NB4 (cell line): ENCODE measurements at places on chromosomes 4 and X.

GRCh38 chrX:21946925-21947641 is 6.6 kb downstream of the SMS start:
- peak; percentile 46 for DNase-seq

GRCh38 chrX:12648995-12649394 is 142.2 kb upstream of the PRPS2 start:
- no peak for DNase-seq

DNA sequence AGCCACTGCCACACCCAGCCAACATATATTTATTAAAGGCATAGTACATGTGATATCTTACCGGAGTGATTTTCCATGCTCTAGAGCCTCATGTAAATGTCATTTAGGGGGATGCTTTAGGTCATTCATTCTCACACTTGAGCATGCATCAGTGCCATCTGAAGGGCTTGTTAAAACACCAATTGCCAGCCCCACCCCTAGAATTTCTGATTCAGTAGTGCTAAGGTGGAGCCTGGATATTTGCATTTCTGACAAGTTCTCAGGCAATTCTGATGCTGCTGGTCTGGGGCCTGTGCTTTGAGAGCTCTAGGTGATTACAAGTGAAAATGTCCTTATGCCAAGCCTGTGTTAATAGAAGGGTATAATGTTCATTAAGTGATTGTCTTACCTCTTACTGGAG is 107.7 kb downstream of the PHEX start:
- no peak for DNase-seq

DNA sequence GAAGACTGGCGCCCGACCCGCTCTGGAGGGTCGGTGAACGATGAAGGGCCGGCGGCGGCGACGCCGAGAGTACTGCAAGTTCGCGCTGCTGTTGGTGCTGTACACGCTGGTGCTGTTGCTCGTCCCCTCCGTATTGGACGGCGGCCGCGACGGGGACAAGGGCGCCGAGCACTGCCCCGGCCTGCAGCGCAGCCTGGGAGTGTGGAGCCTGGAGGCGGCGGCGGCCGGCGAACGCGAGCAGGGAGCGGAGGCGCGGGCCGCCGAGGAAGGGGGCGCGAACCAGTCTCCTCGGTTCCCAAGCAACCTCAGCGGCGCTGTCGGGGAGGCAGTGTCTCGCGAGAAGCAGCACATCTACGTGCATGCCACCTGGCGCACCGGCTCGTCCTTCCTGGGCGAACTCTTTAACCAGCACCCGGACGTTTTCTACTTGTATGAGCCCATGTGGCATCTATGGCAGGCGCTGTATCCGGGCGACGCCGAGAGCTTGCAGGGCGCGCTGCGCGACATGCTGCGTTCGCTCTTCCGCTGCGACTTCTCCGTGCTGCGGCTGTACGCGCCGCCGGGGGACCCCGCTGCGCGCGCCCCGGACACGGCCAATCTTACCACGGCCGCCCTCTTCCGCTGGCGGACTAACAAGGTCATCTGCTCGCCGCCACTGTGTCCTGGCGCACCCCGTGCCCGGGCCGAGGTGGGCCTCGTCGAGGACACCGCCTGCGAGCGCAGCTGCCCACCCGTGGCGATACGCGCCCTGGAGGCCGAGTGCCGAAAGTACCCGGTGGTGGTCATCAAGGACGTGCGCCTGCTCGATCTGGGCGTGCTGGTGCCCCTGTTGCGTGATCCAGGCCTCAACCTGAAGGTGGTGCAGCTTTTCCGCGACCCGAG is 568 bp downstream of the CHST7 start:
- DNase-seq: peak; percentile 66

GRCh38 chr4:38163216-38164006 is 203.2 kb downstream of the PTTG2 start:
- DNase-seq: no peak

DNA sequence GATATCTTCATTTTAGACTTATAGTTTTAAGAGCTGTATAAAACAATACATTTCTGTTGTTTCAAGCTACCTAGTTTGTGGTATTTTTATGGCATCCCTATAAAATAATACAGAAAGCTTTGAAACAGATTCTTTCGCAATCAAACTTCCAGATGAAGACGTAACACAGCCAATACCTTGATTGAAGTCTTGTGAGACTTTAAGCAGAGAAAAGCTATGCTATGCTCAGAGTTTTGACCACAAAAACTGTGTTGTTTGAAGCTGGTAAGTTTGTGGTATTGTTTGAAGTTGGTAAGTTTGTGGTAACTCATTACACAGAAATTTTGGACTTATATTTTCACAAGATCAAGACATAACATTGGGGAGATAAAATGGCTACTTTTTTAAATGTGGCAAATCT is 201.8 kb upstream of the UGT8 start:
- DNase-seq: no peak

- peak; percentile 72 for DNase-seq
Observed at GRCh38 chr4:54439831-54440243, 210.7 kb downstream of the PDGFRA start.

GRCh38 chr4:82939414-82939813 is 38.9 kb downstream of the THAP9 start:
- DNase-seq: no peak

- no peak for DNase-seq
Observed at GRCh38 chr4:151691639-151692442, 69.0 kb downstream of the GATB start.

DNA sequence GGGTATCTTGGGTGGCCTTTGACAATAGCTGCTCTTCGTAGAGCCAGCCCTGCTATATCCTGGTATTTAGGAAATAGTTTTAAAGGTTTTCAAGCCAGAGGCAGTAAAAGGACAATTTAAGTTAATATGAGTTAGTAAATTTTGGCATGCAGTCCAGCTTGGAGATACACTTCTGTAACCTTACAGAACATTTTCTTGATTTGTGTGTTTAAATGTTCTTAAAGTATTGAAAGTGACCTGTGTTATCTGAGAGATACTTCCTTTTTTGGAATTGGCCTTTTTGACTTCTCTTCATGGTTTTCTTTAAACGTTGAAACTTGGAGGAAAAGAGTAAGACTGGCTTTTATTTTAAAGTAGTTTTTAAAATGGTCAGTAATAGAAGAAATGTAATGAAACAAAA is 25.5 kb downstream of the PDLIM5 start:
- no peak for DNase-seq

- DNase-seq: no peak
Observed at GRCh38 chr4:14168919-14169318, 541.4 kb upstream of the BOD1L1 start.

GRCh38 chr4:183443655-183444213 is 702 bp upstream of the CDKN2AIP start:
- no peak for DNase-seq

GRCh38 chr4:152467101-152467500 is 68.8 kb downstream of the FBXW7 start:
- DNase-seq: peak; percentile 42

GRCh38 chr4:160265836-160266235 is 1163.0 kb downstream of the RAPGEF2 start:
- no peak for DNase-seq

DNA sequence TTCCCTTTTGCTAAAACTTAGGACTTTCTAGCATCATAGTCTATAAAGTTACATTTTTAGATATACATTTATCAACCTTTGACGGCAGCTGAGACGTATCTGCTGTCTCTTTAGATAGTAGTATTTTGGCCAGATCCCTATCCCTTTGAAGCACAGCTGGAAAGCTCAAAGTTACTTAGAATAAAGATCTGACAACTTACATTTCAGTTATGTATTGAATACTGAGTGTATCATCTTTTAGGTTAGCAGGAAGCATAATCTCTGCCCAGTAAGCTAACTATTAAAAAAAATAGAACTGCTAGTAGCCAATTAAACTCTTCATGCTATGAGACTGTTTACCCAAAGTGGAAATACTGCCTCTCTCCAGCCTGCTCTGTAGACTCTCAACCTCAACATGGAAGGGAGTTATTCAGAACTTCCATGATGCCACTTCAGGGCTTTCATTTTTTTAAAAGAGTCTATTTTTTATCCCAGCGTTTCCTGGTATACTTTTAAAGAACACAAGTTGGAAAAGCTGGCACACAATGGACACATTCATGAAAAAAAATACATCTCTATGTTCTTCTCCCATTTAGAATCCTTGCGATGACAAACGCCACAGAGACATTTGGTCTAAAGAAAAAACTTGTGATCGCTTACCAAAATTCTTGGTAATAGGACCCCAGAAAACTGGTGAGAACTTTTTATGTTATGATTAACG is 126.3 kb downstream of the PRSS12 start:
- no peak for DNase-seq

GRCh38 chr4:67465032-67465762 is 80.1 kb downstream of the CENPC start:
- no peak for DNase-seq

DNA sequence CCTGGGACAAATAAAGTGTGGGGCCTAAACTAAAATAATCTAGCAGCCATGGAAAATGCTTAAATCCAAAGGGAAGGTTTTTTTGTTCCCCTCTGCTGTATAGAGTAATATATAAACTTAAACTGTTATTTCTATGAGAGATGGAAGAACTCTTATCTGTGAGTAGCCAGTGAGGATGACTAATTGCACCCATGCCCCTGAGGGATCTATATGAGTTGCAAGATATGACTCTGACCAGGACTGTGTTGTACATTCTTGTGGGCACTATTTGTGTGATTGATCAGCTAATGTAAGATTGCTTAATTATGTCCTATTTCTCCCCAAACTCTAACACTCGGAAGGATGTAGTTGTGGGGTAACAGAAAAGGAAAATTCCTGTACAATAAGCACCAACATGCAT is 35.2 kb upstream of the AMBN start:
- no peak for DNase-seq

DNA sequence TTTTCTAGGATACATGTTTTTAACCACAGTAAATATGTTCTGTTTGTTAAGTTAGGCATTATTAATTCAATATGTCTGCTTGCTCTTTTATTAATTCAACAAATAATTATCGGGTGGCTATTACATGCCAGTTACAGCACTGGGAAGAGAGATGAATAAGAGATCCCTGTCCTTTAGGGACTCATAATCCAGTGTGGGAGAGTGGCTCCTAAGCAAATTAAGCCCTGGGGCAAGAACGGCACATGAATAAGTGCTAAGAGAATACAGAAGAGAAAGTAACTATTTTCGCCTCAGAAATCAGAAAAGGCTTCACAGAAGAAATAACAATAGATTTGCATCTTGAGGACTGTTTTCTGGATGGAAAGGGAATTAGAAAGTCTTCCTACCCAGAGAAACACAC is 236.7 kb downstream of the NR3C2 start:
- no peak for DNase-seq

- no peak for DNase-seq
Observed at GRCh38 chr4:6992728-6993677, 50.2 kb upstream of the TADA2B start.

- no peak for DNase-seq
Observed at GRCh38 chr4:42395595-42395994, 1.7 kb upstream of the SHISA3 start.

DNA sequence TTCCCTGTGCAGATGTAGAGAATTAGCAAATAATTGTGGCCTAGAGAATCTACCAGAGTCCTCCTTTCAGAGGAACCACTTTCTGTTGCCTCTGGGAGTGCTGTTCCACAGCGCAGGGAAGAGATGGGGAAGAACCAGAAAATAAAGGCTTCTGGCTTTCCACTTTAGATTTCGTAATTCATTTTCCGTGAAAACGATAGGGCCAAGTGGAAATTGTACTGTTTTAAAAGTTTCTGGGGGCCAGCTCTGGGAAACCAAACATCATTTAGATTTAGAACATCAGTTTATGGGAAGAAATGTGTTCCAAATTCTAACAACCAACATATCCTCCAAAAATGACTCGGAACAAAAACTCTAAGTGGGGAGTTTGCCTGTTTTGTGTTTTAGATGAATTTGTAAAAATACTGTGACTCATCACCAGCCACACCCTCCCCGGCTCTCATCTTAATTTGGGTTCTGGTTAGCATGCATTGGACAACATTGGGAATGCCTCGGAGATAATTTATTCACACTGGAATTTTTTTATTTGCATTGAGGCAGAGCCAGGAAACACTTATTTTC is 65.2 kb upstream of the LNX1 start:
- no peak for DNase-seq

GRCh38 chr4:139808381-139808807 is 142.8 kb downstream of the MGST2 start:
- peak; percentile 46 for DNase-seq

GRCh38 chrX:110135618-110136017 is 132.7 kb downstream of the TMEM164 start:
- DNase-seq: peak; percentile 31

DNA sequence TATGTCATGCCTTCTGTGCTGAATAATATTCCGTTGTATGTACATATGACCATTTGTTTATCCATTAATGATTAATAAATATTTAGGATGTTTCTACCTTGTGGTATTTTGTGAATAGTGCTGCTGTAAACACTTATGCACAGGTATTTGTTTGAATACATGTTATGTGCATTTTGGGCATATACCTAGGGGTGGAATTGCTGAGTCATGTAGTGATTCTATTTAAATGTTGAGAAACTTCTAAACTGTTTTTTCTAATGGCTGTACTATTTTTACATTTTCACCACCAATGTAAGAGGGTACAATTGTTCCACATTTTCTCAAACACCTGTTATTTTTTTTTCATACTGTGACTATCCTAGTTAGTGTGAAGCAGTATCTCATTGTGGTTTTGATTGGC is 1318.6 kb downstream of the TECRL start:
- DNase-seq: no peak

DNA sequence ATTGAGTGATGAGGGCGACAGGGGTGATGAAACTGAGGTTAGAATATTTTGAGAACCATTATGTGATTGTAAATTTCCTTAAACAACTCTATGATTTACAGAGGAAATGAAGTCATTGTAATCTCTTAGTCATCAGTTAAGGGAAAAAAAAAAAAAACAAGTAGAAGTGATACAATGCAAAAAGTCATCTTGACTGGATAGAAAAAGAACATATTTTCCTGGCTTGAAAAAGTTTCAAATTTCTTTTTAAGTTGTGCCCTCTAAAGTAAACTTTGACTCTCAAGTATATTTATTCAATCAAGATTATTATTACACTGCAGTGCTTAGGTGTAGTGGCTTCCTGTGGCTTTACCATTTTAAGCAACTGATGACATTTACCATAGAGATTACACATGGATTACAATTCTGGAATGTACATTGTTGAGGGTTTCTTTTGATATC is 40.6 kb downstream of the GABRB1 start:
- no peak for DNase-seq

- peak; percentile 76 for DNase-seq
Observed at GRCh38 chrX:132023896-132024386, 839 bp downstream of the STK26 start.

GRCh38 chr4:17276776-17277175 is 235.1 kb downstream of the QDPR start:
- DNase-seq: no peak

GRCh38 chr4:121977251-121978171 is 25.7 kb upstream of the TRPC3 start:
- DNase-seq: peak; percentile 9

DNA sequence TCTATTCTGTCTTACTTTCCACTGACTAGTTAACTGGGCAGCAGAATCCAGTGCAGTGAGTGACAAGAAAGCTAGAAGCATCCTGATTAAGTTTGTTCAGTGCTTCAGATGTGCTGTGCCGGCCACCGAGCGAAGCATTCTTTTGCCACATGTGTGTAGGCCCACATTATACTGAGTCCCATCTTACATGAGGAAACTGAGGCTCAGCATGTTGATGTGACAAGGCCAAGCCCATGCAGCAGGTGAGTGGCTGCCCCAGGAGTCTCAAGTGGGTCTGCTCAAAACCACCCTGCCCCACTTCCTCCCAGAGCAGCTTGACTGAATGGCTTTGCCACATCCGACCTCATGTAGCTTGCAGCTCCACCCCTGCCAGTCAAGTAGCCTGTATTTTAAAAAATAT is 50.5 kb downstream of the RHOH start:
- peak; percentile 57 for DNase-seq
